ENCODE measurements at places on chromosomes 1 and 21.
A peak's percentile ranks its signal among the peaks of the same experiment; 100 is the strongest.

DNA sequence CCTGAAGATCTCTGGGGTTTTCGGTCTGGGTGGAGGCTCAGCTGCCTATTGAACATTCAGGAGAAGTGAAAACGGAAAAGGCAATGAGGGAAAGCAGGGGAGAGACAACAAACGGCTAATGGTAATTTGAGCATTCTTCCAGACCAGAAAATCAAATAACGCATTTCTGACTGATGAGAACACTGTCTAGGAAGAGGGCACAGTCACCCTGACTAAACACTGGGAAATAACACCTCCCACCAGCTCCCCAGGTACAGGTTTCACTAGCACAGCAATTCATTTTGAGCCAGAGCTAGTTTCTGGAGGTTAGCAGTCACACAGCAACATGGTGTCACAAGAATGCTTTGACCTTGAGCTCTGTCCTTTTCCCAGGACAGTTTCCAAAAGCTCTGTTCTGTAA is 21.1 kb downstream of the NCF2 start:
- no peak for DNase-seq

- peak; percentile 10 for DNase-seq
Observed at GRCh38 chr1:19504796-19505692, 19.7 kb upstream of the CAPZB start.

DNA sequence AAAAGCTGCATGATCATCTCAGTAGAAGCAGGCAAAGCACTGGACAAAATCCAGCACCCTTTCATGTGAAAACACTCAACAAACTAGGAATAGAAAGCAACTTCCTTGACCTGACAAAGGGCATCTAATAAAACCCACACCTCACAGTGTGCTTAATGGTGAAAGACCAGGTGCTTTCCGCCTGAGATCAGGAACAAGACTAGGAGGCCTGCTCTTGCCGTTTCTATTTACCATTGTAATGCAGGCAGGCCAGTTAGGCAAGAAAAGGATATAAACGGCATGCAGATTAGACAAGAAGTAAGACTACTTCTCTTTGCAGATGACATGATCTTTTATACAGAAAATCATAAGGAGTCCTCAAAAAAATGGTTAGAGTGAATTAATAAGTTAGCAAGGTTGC is 37.2 kb downstream of the SLC37A1 start:
- DNase-seq: no peak

DNA sequence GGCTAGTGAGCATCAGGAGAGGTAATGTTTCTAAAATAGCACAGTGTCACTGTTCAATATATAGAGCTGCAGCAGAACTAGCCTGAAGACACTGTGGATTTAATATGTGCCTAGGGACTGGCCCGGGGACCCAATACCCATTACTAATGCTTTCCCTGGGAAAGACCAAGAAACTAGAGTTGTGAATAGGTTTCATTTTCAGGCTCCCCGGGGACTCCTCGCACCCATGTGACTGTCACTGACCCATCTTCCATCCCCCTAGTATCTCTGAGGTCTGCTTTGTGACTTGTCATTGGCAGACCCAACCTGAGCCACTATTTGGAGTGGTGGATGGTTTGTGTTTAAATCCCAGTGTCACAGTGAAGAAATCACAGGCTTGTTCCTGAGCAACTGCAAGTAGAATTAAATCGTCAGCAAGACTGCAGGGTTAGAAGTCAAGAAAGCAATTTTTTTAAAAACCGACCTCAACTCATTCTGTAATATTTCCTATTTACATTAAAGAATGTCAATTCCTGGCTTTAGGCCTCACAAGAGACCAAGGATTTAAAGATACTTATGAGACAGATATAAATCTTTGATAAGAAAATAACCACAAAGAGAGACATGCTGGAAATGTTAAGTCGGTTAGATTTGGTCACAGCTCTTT is 130.0 kb upstream of the TNR start:
- no peak for DNase-seq

GRCh38 chr1:51768971-51769588 is 109.4 kb downstream of the NRDC start:
- peak; percentile 11 for DNase-seq

GRCh38 chr1:74423471-74423870 is 88.9 kb downstream of the LRRC53 start:
- no peak for DNase-seq

- no peak for DNase-seq
Observed at GRCh38 chr1:152151646-152152045, 7.4 kb downstream of the RPTN start.

DNA sequence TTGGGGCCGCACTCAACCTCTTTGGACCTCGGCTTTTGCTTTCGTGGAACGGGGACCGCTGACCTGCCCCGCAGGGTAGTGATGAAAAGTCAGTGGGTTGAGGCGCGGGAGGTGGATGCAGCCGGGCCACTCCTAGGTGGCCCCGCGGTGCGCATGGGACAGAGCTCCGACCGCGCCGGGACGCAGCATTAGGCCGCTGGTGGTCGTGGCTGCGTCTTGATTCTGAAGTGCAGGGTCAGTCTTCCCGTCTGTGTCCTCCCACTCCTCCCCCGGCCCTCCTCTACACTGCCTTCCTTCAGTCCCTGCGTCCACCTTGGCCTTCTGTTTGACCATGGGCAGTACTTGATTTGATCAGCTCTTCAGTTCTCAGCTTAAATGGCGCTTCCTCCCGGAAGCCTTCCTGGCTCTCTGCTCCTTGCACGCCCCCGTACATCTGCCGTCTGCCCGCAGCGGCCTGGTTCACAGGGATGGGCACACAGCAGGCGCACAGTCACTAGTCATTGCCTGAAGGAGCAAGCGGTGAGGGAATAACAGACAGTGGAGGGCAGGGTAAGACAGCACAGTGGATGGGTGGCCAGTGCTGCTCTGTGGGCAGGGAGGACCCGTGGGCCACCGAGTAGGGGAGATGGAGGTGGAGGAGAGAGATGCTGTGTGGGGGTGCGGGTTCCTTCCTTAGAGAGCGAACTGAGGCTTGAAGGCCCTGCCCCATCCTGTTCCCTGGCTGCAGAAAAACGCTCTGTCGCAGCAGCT is 633 bp downstream of the THEMIS2 start:
- DNase-seq: no peak

DNA sequence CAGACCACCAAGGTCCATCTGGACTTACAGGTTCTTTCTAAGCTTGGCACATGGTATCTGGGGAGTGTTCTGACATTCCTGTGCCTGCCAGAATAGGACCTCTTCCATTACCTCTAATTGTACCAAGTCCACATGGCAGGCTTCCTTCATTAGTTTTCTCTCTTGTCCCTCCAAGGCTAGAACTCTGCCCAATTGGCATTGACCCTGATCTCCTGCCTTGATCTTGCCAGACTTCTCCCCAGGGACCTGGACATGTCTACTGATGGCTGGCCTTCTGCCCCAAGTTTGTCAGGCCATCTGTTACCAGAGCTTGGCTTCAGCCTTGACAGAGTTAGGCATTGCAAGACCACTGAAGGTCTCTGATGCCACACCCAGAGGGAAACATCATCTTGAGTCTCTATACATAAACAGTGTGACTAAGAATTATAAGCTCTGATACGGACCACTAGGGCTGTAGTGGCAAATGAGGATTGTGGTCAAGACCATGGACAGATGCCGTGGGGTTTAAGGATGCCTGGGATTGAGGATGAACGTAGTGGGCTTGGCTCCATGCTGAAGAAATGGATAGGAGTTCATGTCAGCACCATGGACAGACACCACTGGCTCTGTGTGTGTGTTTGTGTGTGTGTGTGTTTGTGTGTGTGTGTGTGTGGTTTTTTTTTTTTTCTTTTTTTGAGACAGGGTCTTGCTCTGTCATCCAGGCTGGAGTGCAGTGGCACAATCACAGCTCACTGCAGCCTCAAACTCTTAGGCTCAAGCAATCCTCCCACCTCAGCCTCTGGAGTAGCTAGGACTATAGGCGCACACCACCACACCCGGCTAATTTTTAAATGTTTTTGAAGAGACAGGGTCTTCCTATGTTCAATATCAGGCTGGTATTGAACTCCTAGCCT is 19.5 kb upstream of the PSMB2 start:
- no peak for DNase-seq

DNA sequence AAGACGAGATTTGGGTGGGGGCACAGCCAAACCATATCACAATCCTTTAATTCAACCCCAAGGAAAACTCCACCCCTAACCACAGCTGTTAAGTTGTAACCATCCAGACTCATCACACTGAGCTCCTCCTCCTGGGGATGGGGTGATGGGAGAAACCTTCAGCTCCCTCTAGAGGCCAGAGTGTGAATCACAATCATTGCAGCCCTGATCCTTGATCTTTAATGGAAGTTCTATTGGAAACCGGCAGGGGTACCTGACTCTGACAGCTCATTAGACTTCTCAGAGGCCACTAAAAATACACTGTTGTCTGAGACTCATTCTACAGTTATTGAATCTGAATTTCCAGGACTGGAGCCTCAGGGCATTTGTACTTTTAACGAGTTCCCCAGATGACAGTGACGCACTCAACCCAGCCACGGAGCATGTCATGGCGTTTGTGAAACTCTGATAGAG is 127.2 kb downstream of the IGSF21 start:
- DNase-seq: no peak

DNA sequence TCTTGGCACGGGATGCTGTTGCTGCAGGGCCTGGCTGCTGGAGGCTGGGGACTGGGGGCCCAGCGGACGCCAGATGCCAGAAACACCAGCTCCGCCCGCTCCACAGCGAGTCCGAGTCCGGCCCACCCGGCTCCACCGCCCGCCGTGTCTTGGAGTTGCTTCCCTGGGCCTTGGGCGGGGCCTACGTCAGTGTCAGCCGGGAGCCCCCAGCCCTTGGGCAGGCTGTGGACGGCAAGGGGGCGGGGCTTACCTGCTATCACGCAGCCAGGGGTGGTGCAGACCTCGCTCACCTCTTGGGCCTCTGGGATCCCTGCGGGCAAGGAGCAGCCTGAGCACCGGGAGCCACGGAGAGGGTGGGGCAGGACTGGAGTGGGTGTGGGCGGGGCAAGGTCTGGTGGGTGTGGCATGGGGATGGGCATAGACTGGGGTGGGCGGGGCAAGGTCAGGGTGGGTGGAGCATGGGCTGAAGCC is 21.8 kb downstream of the MMEL1 start:
- DNase-seq: peak; percentile 12
